ENCODE measurements at places on chromosomes 11 and 22. TPM values are rescaled to one million over a fixed set of nuclear protein-coding genes. Genes with fewer than 3 reads are reported as not detected.

The GGTLC3 gene
- not detected for total RNA-seq

The BIRC2 gene
- 31.5 TPM for total RNA-seq

The CLTCL1 gene
- 18.0 TPM for total RNA-seq

The MS4A7 gene
- 8.2 TPM for total RNA-seq

The BBOX1 gene
- not detected for total RNA-seq
